ENCODE measurements at places on chromosomes 12 and 14. TPM values are rescaled to one million over a fixed set of nuclear protein-coding genes. Genes with fewer than 3 reads are reported as not detected.

DNA sequence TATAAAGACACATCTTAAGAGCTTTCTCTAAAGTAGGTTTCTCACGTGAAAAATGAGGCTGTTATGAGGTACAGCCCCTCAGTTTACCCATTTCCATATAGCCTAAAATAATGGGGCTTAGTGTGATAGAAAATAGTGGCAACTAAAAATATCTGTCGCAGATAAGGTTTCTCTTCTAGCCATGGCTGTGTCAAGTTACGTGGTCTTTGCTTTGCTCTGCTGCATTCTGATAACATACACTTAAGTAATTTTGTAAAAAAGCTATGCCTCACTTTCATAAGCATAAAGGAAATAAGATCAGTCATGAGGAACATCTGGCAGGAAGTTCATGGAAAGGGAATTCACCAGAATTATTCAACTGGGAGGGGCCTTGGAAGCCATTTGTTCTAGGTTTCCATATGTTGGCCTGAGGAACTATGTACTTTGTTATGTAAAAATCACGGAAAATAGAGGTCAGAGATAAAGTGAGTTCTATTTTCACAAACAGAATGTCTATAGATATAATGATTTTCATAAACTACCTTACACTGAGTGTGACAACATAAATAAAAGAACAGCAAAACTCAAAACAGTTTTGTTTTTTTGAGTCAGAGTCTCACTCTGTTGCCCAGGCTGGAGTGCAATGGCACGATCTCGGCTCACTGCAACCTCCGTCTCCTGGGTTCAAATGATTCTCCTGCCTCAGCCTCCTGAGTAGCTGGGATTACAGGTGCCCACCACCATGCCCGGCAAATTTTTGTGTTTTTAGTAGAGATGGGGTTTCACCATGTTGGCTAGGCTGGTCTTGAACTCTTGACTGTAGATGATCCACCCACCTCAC, 195.6 kb upstream of the KRR1 start:
- DNase-seq, result no peak

DNA sequence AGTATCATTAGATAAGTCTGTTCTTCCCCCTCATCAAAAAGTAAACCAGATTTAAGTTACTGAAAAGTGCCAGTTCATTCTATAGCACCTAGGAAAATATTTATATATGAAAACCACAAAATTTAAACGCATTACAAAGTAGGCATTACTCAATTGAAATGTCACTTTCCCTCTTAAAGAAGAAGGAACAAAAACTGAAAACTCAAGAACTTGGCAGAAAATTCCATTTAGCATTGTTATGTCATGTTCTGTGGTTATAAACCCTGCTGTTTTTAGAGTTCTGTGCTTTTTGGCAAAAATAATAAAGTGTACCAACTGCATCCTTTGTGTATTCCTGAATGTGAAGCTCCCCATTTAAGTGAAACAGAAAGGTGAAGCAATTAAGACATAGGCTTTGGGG, 3.6 kb downstream of the FGD4 start:
- no peak for DNase-seq

- DNase-seq, result no peak
These were observed 39.6 kb upstream of the ITPR2 start for GRCh38 chr12:26872625-26873024.

DNA sequence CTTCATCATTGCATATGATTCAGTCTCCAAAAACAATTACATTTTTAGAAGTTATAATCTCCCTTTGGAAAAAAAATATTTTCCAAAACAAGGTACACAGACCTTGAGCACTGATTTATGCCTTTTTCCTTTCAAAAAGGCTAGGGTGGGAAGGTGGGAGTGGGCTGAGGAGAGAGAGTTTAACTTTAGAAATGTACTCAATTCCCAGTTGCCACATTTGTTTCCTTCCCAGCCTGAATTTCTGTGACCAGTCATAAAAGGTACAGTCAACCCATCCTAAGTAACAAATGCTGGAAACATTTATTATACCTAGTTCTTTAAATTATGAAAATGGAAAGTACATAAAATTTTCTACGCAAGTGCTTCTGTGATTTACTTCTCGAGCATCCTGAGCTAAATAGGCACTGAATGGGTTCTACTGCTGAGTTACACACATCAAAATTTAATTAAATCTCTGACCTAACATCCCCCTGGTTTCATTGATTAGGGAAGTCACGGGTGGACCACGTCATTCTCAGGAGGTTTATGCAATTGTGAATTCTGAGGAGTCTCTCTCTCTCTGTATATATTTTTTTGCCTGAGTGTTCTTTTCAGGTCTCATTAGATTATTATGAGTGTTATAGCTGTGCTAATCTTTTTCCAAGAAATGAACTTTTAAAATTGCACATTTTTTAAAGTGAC, 371.8 kb downstream of the BTG1 start:
- no peak for DNase-seq

DNA sequence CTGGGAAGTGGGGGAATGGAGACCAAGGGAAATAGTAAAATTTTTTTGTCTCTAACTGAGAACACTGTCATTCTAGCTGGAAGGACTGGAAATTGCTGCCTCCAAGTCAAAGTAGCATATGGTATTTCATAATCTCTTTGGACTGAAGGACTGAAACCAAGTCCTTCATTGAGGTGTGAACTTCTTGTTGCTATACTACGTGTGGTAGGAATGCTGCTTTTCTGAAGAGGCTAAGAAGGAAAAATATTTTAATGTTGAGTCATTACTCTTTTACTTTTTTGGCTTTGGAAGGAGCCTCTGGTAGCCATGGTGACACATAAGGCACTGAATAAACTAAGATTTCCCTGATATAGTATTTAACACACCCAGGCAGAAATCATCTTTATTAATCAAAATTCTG, 465.4 kb downstream of the NPAS3 start:
- no peak for DNase-seq

GRCh38 chr14:105540811-105541210, 14.4 kb downstream of the TMEM121 start:
- no peak for DNase-seq

GRCh38 chr12:13452955-13453570, 256.5 kb downstream of the EMP1 start:
- no peak for DNase-seq

DNA sequence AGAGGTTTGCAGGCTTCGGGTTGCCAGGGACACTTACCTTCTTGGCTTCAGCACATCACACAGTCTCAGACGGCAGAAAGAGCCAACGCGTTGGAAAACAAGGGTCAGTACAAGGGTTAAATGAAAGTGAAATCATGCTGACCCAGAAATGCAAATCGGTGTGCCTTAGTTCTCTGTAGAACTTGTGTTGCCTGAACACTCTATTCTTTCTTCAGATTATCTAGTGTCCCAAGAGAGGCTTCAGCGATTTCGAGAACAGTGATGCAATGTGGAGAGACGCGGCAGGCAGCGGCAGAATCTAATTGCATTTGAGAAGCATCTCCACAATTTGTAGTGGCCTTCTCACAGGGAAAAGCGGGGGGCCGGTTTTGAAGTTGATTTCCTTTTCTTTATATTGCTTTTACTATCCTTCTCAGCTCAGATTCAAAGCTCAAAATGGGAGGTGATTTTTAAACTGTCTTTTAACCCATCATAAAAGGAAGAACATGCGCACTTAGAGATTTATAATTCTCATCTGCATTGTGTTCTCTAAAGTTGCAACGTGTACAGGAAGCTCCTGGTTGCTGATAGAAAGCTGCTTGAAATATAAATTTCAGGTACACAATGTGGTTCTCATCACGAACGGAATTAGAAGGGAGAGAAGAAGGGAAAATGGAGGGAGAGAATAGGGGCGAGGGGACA, 67.8 kb upstream of the EGLN3 start:
- DNase-seq, result no peak

DNA sequence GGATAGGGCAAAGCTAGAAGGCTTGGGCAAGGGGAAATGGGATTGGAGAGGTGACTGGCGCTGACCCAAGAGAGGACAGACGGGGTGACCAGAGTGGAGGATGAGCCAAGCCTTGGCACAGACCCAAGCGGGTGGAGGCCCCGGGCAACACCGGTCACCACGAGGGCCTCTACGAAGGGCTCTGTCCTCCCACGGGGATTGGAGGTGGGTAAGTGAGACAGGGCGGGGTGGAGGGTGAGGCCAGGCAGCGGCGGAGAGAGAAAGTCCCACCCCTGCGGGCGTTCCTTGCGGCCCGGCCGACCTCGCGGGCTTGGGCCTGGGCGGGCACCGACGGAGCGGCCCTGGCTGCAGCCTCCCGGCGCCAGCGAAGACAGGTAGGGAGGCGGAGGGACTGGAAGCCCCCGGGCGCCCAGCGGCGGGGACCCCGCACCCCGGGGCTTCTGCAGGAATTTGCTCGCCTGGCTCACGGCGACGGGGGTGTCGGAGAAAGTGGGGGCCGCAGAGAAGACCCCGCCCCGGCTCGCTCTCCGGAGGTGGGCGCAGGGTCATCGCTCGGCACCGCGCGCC, at the start of gene PAPLN:
Gene PAPLN, plus strand, starts transcription at position 288 of the 567 bp plus-strand sequence. CDS start 2,273 bp downstream, outside the sequence.
- peak; percentile 83 for DNase-seq

- DNase-seq, result no peak
These were observed 6.3 kb upstream of the DICER1 start for GRCh38 chr14:95163666-95164065.

DNA sequence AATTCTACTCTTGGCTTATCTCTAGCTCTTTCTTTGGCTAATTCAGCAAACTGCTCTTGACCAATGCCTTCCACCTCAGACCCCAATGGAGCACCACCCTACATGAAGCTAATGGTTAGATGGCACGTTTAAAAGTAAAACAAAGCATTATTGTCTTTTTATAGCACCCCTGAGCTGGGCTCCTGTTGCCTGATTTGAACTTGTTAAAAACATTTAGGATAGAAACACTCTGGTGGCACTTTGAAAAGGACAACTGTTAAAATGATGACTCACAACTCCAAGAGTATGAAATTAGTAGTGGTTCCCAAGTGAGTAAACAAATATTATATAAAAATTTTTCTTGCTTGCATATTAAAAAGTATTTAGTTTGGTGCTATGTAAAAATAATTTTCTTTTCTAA, 299.6 kb upstream of the DCN start:
- DNase-seq, result no peak

DNA sequence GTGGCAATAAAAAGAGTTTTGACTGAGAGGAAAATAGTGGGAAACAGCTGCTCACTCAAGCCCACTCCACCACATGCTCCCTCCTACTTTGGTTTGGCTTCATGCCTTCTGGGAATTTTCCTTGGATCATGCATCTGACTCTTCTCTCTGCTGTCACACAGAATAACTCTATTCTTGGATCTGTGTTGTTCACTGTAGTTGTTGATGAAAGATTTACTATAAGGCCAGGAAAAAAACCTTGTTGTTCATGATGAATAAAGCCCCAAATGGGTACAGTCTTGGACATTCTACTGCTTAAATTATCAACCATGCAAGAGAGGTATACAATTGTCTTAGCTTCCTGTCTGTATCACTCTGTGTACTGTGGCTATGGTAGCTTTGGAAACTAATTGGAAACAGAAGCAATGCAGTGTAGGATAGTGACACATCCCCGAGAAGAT, 70.5 kb downstream of the TMX1 start:
- DNase-seq, result no peak

GRCh38 chr12:92216092-92216491, 70.4 kb upstream of the BTG1 start:
- DNase-seq, result no peak

DNA sequence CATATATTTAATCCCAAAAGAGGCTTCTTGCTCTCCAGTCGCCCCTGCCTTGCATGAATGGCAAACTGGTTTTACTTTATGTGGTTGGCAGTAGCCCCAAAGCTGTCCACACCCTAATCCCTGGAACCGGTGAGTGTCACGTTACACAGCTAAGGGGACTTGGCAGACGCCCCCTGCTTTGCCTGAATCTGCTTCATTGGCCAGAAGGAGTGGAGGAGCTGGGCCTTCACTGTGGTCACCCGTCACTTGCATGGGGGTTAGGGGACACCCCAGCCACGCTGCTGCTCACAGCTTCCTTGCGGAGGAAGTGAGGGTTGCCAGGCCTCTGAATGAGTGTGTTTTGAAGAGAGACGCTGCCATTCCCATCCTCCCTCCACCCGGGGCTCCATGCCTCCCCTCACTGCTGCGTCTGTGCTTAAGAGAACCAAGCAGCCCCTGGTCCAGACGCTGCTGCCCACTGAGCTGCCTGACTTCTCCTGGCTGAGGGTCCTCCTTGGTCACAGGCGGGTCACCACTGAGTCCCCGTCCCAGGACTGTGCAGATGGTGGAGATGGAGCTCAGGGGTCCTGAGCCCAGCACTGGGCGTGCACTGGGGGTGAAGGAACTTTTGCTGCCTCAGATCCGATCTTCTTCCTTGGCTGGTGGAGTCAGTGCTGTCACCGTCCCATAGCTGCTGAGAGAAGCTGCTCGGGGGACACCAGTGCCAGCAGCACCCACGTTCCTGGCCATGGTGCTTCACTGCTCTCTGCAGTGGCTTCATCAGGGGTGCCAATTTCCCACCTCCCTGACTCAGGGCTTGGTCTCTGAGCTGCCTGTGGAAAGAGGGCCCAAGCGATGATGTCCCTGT, 39.8 kb downstream of the GALNT9 start:
- DNase-seq, result no peak

DNA sequence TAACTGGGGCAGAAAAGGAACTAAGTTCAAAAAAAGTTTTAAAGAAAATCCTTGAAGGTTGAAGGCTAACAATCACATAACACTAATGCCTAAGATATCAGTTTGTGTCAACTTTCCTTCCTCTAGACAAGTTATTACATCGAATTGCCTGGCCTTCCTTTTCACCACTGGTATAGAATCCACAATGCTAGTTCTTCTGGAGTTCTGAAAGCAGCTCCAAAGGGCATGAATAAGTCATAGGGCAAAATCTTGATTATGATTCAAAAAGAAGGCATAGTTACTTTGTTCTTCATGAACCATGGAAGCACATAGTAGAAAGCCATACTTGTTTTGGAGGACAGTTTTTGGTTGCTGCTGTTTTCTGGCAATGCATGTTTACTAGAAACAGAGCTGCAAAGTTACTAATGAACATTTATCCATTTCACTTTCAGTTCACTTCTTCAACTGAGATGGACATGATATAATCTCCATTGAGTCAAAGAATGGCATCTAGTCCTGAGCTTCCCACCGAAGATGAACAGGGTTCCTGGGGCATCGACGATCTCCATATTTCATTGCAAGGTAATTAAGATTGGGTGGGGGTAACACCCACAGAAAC, 56.0 kb downstream of the SYNE2 start:
- DNase-seq, result no peak

GRCh38 chr12:5521456-5522325, 89.8 kb downstream of the NTF3 start:
- no peak for DNase-seq

DNA sequence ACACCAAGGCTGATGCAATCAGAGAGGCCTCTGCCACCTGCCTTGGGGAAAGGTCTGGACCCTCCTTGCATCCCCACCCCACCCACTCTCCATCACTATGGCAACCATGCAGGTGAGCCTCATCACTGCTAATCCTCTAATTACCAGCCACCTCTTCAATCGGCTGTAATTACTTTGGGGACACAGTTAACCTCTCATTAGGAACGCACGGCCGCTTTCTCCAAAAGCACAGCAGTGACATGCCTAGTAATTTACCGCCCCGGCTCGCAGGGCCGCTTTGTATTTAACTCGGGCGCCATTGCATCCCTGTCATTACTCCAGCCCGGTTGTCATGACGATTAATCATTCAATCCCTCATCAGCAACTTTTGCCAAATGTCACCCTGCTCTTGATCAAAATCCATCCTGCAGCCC, 36.3 kb upstream of the FAM222A start:
- DNase-seq, result no peak

The NOXRED1 gene
- total RNA-seq, result 0.23 TPM

The AKAP3 gene
- 1.2 TPM for total RNA-seq

The CLEC1A gene
- 5.2 TPM for total RNA-seq

The KCNC2 gene
- total RNA-seq, result not detected

The KCNK10 gene
- total RNA-seq, result not detected

The POTEG gene
- total RNA-seq, result not detected

The TMCC3 gene
- total RNA-seq, result 10.3 TPM

The POU6F1 gene
- total RNA-seq, result 19.4 TPM
